ENCODE measurements at places on chromosomes 2 and 18.
A peak's percentile ranks its signal among the peaks of the same experiment; 100 is the strongest.

DNA sequence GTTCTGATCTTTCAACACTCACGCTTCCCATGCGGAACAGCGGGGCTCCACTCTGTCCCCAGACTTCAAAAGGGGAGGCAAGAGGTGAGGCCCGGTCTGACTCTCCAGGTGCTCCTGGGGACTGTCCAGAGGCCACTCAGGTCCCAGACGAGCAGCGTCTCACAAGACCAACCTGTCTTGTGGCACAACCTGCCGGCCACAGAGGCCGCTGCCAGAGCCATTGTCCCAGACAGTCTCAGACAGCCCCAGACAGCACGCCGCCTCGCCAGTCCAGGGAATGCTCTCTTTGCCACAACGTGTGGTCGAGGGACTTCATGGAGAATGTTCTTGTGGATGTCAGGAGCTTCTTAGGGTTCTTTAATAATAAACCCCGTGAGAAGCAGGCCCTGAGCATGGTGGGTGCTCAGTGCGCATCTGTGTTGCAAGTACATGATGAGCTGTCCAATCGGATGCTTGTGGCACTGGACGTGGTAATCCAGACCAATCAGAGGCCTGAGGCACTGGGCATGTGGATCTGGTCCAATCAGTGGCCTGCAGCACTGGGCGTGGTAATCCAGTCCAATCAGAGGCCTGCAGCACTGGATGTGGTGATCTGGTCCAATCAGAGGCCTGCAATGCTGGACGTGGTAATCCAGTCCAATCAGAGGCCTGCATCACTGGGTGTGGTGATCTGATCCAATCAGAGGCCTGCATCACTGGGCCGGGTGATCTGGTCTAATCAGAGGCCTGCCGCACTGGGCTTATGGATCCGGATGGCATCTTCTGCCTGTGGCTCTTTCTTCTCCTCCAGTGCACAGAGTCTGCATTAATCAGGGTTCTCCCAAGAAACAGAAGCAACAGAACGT lies 76.4 kb downstream of the TMEM18 start:
- DNase-seq, result no peak

- DNase-seq, result no peak
These were observed 190.2 kb upstream of the FN1 start for GRCh38 chr2:215626063-215626462.

- DNase-seq, result peak; percentile 67
These were observed 106.0 kb downstream of the UBR3 start for GRCh38 chr2:169933124-169933711.

DNA sequence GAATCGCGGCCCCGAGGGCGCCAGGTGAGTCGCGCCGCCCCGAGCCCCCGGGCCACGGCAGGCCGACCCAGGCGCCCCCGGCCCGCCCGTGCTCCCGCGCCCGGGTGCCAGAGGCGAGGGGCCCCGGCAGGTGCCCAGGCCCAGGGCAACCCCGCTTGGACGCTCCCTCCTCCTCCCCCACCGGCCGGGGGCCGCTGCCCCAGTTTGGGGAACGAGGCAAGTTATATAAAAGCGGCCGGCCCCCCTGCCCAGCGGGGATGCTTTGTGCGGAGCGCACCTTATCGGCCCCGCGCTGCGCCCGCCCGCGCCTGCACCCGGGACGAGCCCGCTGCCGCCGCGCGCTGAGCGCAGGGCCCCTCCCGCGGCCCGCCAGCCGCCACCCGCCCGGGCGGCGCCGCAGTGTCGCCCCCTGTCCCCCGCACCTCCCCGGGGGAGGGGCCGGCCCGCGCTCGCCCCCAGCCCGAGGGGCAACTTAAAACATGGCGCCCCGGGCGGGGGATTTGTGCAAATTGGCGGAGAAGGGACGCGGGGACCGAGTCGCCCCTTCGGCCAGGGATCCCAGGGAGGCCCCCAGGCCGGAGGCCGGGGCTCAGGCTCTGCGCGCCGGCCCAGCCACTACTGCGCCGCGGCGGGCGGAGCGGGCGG lies 639 bp downstream of the EPB41L3 start:
- no peak for DNase-seq

GRCh38 chr2:82224301-82224940 lies 1919.9 kb upstream of the LRRTM1 start:
- DNase-seq, result no peak

DNA sequence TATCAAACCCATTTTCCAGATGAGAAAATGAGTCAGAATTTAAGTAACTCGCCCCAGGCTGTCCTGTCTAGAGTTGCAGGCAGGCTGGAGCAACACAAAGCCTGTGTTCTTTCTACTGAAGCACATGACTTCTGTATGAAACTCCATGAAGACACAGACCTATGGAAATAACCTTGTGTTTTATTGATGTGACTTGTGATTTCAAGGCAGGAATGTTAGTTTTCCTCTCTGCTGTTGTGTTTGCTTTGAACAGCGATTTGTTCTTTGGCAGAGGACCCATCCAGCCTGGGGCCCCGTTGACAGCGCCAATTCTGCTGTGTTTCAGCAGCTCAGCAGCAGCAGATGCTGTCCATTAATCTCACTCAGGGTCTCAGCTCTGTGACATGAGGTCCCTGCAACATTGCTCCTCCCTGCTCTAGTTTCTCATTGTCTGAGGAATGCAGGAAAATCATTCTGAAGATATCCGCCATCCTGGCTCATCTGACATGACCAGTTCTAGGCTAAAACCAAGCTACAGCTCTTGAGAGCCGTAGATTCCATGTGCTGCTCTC lies 344.3 kb upstream of the RAB12 start:
- DNase-seq, result no peak

DNA sequence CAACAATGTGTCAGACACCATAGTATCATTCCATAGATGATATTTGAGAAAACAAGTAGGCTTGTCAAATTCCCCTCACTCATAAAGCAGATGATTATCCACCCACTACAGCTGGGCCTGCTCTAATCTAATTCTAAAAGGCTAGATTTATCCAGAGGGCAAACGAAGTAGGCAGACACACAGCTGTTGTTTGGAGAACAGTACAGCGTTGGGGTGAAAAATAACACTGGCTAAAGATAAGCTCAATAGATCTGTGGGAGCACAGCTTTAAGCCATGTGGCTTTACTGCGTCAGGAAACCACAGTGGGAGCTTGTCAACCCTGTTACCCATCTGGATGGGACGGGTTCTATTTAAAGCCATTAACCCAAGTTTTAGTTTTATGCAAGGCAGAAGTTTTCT lies 48.9 kb upstream of the COBLL1 start:
- DNase-seq, result peak; percentile 28

DNA sequence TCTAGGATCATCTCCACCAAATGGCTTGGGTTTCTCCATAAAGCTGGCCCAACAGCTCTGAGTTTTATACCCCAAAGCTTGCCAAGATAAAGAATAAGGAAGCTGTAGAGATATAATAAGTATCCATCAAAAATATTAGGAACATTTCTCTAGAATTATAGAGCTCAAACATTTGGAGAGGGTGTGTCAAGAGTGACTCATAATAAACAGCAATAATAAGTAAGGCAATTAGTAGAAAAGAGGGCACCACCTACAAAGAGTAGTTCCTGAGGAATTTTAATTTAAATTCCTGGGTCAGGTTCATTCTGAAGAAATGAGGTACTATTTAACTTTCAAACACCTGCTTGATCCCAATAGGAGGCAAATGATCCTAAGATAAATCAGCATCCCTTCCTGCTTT lies 41.4 kb upstream of the NCKAP5 start:
- no peak for DNase-seq

DNA sequence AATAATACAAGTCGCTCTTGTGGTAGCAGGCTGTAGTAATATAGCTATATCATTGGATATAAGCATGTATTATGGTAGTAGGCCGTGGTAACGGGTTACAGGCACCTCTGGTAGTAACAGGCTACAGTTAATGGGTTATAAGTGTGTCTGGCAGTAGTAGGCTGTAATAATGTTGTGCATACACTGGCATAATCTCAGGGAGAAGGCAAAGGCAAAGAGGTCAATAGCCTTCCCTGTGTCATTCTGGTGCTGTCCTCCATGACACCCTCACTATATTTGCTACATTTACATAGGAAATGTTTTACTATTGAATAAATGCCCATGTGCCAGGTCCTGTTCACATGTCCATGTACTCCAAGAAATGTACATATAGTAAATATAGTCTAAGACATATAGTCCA lies 12.8 kb upstream of the TNP1 start:
- no peak for DNase-seq

- no peak for DNase-seq
These were observed 1283.2 kb upstream of the NXPH2 start for GRCh38 chr2:140063356-140063755.

DNA sequence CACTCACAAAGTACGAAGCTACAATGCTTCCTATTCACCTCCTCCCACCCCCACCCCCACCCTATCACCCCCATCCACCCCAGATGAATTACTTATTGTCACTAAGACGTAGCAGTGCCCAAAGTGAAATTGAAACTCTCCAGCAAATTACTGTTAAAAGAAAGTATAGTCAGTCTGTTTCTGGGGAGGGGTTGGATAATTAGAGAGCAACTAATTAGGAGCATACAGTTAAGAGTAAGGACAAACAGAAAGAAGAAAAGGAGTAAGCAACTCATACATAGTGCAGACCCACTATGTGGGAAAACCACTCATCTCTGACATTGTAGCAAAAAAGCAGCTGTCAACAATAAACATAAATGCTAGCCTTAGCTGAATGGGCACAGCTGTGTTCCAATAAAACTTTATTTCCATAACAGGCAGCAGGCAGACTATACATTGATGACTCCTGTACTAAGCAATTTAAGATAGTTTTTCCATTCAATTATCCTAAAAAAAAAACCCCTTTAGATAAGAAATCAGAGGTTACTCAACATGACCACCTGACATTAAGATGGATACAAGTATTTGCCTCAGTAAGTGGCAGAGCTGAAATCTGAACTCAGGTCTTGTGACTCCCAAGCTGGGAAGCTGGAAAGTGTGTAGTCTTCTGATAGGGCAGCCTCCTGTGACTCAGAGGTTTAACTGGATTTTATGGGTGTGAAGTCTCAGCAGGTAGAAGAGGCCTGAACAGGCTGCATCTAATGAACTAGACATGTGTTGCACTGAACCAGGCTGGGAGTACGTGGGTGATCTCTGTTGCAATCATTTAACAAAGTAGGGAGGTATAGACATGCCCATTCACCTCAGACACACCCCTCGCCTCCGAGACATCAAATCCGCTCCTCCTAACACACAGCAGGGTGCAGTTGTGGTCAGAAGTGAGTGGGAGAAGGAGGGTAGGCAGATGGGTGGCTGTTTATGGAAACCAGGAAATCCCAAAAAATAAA lies 171.8 kb upstream of the KLF7 start:
- peak; percentile 62 for DNase-seq

- no peak for DNase-seq
These were observed 1020.7 kb upstream of the CELF4 start for GRCh38 chr18:38586327-38586726.

GRCh38 chr2:207683879-207684627 lies 27.4 kb upstream of the CCNYL1 start:
- DNase-seq, result no peak

GRCh38 chr2:58055033-58055786 lies 8.6 kb downstream of the VRK2 start:
- DNase-seq, result no peak

- DNase-seq, result no peak
These were observed 85.3 kb upstream of the GALNT5 start for GRCh38 chr2:157172239-157172638.

DNA sequence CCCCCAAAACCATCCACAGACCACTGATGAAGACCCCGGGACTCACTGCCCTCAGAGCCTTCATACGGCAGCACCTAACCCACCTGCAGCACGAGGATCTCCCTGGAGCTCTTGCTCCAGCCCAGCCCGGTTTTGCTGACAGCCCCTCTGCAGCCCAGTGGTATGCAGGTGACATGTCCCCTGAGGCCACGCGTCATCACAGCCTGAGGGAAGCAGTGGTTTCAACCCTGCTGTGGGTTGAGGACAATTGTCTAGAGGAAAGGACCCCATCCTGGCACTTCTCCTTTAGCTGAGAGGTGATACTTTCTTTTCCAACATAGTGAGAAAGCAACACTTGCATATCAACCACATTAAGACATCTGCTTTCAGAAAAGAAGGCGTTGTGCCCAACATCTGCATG lies 134.0 kb downstream of the SEPTIN10 start:
- DNase-seq, result no peak

- no peak for DNase-seq
These were observed 67.5 kb downstream of the MYOM1 start for GRCh38 chr18:3152294-3152693.

DNA sequence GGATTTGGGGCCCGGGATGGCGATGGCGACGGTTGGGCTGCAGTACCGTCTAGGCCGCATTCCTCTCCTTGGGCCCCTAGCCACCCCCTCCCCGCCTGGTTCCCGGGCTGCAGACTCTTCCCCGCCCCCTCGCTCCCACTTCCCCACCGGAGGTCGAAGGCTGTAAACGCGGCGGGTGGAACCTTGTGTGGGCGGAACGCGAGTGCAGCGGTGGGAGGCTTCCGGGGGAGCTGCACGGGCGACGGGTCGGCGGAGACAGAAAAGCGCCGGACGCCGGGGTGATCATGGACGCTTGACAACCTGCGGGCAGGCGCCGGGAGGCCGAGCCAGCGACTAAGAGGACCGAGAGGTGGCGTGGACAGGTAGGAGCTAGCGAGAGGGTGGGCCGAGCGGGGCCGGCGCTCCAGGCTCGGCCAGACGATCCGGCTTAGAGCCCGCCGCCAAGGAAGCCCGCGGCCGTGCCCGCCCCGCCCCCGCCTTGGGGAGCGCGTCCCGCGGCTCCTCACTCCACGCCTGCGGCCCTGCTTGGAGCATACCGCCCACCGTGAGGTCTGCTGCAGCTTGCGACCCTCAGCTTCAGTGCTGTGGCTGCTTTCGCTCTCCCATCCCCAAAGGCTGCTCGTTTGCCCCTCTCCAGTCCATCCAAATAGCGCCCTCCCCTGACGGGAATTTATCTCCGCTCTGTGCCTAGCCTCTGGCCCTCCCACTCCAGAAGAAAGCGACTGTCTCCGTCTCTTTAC lies at the start of gene COPS7B:
Gene COPS7B (plus strand): TSS at position 269 of the 740 bp plus-strand sequence. CDS start 2,126 bp downstream, outside the sequence.
- peak; percentile 89 for DNase-seq

DNA sequence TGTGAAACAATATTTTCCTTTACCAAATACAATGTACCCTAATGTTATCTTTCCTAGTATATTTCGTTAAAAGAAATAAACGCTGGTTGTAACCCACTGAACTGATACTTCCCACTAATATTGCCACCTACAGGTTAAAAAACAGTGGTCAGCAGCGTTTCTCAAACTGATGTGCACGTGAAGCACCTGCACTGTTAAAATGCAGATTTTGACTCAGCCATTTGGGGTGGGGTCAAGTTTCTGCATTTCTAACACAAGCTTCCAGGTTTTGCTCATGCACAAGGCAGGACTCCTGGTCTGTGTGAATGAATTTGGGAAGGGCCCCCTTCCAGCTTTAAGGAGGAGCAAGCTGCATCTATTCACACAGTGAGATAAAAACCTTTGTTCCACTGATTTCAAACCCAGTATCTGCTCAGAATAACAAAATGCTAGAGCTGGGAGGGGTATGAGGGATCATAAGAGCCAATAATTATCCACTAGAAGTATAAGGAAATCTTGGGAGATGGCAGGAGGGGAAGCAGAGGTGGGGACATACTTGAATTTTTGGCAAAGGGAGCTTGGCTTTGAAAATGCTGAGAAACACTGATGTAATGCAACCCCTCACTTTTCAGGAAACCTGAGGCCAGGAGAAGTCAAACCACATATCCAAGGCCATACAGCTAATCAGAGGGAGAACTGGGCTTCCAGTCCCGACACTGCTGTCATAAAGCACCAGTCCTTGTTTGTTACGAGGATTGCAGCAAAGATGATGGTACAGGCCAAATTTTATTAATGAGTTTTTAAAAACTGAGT lies 116.2 kb downstream of the RBMS1 start:
- DNase-seq, result no peak
